Stimulated activated CD4-positive, alpha-beta T cell treated with anti-CD3 and anti-CD28 coated beads, TNF-alpha, amount 100 ng/mL, for 48 hours (primary cell): ENCODE measurements at places on chromosomes 11 and 22.
A peak's percentile ranks its signal among the peaks of the same experiment; 100 is the strongest.

DNA sequence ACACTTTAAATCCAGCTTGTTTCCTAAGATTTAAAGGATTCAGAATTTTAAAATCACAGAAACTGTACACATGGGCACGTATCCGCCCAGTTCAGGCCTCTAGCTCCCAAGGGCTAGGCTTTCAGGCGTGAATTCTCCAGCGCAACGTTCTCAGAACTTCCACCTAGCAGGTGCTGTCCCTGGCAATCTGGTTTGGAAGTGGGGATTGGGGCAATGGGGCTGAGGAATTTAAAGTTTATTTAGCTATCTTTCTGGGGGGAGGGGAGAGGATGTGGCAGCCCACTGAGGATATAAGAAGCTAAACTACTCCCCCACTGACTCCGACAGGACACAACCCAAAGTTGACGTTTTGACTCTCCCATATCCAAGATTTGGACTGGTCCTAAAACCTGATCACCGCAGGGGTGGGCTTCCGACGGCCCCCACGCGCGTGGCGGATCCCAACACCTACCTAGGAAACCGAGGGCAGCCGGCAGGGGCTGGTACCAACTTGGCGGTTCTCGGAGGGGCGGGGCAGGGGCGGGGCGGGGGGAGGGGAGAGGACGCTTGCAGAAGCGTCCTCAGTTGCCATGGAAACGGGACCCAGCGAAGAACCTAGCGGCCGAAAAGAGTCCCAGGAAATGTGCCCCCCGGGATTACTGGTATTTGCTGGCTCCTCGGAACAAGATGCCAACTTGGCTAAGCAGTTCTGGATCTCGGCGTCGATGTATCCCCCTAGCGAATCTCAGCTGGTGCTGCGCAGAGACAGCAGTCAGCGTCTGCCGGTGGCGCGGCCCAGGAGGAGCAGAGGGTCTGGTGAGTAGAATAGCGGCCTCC is at the start of gene HOATZ:
Gene HOATZ (plus strand): TSS at position 563 of the 816 bp plus-strand sequence. CDS start 7 bp downstream, at position 570.
- no peak for DNase-seq

- no peak for DNase-seq
Observed at GRCh38 chr22:23750367-23750713, 572 bp downstream of the ZNF70 start.

DNA sequence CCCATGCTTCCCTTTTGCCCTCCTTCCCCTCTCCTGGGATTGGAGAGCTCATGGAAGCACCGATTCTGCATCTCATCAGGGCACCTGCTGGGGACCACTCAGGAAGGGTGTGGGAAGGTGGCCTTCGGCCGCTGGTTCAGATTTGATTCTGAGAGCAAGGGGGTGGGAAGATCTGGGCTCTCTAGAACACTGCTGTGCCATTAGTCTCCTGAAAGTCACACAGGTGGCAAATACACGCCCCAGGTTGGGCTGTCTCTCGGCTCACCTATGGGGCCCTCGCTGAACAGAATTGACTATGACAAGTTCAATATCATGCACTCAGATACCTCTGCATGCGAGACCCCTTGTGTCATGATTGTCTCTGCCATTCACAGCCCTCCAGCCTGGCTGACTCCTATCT is 12.8 kb upstream of the APOBEC3A start:
- no peak for DNase-seq

GRCh38 chr11:69369210-69369825 is 75.4 kb downstream of the MYEOV start:
- DNase-seq: no peak

GRCh38 chr11:134862105-134862502 is 450.1 kb upstream of the B3GAT1 start:
- DNase-seq: no peak

DNA sequence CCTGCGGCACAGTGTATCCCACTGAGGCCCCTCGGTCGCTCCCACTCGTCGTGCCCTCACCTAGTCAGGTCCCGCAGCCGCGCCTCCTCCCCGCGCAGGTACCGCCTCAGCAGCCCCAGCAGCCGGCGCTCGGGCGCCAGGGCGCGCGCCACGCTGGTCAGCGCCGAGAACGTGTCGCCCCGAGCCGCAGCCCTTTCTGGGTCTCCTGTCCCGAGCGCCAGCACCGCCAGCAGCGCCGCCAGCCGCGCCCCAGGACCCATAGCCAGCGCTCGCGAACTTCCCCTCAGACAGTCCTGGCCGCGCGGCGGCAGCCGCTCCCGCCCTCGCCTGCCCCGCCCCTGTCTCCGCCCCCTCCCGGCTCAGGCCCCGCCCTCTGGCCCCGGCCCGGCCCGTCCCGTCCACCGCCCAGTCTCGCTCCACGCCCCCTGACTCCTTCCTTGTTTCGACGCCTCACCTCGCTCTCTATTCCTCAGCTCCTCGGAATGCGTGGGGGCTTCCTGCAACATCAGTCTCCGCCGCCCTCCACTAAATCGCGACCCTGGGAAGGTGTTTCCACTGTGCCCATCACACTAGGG is at the start of gene P4HA3:
Gene P4HA3 (minus strand): TSS at position 289 of the 575 bp plus-strand sequence. CDS start 29 bp downstream, at position 260.
- peak; percentile 32 for DNase-seq

- no peak for DNase-seq
Observed at GRCh38 chr11:9386901-9387300, 2.4 kb downstream of the IPO7 start.

- no peak for DNase-seq
Observed at GRCh38 chr22:19543970-19544708, 19.9 kb upstream of the CLDN5 start.

GRCh38 chr22:46185283-46185682 is 35.0 kb downstream of the PPARA start:
- no peak for DNase-seq
